ENCODE measurements at places on chromosomes 3 and 15.

DNA sequence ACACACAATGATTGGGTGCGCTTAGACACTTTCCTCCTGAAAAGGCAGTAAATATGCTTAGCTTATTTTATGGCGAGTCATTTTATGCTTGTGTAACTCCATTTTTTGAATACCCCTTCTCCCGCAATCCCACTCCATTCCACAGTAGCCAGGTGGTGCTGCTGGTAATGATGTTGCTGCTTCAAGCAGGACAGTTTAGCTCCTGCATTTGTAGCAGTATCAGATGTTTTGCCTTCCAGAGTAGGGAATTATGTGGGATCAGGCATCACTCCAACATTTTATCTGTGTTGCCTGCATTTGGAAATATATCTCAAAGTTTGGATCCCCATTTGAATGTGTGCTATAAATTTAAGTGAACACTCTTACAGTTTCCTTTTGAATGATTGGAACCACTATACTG is 302.1 kb upstream of the SGO1 start:
- no peak for DNase-seq

DNA sequence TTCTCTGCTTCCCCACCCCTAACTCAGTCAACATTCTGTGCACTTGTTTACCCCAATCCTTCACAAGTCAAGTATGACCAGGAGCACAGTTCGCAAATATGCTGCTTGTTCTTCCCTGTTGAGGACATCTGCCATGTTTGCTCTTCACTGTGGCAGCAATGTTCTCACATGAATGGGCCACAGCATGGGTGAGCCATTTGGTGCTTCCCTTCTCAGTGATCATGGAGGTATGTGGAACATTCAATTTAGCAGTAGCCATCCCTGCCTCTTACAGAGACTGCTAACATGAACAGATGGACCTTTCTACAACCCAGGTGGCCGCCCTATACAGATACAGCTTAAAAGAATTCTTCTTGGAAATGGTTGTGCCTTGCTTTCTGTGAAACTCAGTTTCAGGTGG is 660.1 kb upstream of the SGO1 start:
- DNase-seq = no peak

GRCh38 chr3:184730924-184731323 is 19.1 kb upstream of the MAGEF1 start:
- DNase-seq = no peak

- DNase-seq = no peak
Measured at GRCh38 chr15:61892140-61892539, 168.1 kb downstream of the VPS13C start.

- no peak for DNase-seq
Measured at GRCh38 chr15:86968244-86968643, 888.6 kb downstream of the AGBL1 start.

GRCh38 chr3:139794469-139795265 is 116.9 kb upstream of the NMNAT3 start:
- no peak for DNase-seq

- no peak for DNase-seq
Measured at GRCh38 chr15:98870788-98871187, 136.8 kb downstream of the PGPEP1L start.

DNA sequence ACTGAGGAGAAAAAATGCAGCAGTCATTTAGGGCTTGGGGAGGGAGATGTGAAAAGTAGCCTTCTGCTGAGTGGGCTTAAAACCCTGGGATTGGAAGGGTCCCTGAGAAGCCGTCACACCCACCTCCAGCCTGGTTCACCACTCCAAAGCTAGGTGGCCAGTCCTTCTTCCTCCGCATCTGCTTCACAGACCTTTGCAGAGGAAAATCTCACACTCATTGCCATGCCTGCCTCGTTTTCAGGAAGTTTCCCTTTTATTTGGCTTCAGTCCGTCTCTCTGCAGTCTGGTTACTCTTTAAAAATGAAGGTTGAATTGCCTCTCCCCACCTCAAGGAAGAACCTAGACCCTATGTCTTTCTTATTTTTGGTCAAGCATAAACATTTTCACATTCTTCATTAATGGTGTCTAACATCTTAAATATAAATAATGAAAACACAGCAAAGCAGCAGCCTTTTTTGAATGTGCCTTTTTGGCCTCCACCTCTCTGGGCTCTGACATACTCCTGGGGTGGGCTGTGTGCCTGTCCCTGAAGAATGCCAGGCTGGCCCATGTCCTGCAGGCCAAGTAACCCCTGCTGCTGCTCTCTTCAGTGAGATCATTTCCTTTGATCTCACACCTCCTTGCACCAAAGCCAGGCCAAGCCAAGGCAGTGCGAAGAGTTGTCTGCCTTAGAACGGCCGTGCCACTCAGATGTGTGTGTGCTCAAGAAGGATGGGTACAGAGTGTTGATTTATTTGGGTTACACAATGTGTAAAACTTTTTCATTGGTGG is 11.0 kb downstream of the MRAS start:
- DNase-seq = no peak

DNA sequence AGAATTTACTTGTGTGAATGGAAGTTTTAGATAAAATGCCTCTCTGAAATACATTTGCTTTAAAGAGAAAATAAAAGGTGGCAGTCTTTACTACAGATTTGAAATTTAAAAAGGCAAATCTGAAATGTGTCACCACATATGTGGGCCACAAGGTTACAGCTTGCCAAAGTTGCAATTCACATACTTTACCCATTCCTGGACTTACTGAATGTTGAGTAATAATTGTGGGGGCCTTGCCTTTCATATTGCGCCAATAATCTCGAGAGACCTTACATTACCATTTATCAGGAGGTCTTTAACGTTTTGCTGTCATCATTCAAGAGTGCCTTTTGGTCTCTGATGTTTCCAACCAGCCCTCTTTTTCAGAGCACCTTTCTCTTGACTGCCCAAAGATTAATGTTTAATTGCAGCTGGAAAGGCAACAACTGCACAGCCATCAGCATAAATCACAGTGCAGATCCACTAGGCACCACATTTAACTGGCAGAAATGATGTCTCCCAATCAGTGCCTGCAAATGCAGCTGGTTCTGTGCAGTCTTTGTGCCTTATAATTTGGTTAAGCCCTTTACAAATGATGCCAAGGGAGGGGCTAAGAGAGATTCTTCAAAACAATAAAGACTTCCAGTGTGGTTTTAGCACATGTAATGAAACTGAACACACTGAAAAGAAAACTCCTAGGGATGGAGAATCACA is 206.8 kb downstream of the MAGI1 start:
- no peak for DNase-seq

GRCh38 chr15:55879181-55879580 is 114.2 kb downstream of the NEDD4 start:
- no peak for DNase-seq

DNA sequence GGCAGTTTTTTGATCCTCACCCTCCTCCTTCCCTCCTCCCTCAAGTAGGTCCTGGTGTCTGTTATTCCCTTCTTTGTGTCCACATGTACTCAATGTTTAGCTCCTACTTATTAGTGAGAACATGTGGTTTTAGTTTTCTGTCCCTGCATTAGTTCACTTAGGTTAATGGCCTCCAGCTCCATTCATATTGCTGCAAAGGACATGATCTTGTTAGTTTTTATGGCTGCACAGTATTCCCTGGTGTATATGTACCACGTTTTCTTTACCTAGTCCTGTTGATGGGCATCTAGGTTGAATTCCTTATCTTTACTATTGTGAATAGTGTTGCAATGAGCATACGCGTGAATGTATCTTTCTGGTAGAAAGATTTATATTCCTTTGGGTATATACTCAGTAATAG is 61.7 kb upstream of the FGF7 start:
- no peak for DNase-seq

GRCh38 chr3:81735334-81735733 is 26.1 kb downstream of the GBE1 start:
- no peak for DNase-seq

DNA sequence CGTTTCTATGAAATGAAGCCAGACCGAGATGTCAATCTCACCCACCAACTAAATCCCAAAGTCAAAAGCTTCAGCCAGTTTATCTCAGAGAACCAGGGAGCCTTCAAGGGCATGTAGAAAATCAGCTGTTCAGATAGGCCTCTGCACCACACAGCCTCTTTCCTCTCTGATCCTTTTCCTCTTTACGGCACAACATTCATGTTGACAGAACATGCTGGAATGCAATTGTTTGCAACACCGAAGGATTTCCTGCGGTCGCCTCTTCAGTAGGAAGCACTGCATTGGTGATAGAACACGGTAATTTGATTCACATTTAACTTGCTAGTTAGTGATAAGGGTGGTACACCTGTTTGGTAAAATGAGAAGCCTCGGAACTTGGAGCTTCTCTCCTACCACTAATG is 41.9 kb upstream of the TRA2B start:
- no peak for DNase-seq

GRCh38 chr3:62363275-62363674 is 10.1 kb downstream of the FEZF2 start:
- DNase-seq = no peak

- DNase-seq = no peak
Measured at GRCh38 chr15:83207660-83208366, at the start of gene HDGFL3. Gene HDGFL3 (minus strand): TSS chr15:83207823. CDS start chr15:83207414, 409 bp downstream.

DNA sequence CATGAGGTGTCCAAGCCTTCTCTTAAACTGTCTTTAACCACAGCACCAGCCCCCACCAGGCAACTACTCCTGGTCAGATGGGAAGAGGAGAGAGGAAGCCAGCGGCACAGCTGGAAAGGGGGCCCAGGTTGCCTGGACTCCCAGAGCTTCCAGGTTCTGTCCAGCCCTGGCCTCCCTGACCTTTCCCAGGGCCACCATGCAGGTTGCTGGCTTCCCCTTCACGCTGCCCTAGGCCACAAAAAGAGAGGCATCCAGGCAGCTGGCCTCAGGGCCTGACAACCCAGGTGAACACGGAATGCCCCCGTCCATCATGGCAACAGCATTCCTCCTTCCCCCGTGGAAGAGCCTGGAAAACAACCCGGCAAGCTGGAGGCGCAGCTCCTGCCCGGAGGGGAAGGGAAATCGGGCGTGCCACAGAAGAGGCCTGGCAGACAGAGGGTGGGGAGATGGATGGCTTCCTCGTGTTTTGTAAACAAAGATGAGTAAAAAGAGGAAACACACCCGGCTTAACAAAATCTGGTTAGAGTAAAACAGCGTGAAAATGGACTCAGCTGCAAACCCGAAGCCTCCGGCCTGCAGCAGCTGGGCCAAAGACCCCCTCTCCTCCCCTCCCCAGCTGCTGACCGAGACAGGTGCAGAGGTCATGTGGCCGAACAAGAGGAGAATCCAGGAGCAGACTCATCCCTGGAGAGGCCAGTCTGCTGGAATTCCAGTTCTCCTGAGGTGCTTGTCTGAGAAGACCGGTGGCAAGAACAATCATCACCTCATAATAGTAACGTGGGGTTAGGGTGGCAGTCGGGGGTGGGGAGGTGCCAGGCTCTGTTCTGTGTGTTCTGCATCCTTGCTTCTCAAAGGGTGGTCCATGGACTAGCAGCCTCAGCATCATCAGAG is 15.5 kb downstream of the BMF start:
- DNase-seq = no peak

DNA sequence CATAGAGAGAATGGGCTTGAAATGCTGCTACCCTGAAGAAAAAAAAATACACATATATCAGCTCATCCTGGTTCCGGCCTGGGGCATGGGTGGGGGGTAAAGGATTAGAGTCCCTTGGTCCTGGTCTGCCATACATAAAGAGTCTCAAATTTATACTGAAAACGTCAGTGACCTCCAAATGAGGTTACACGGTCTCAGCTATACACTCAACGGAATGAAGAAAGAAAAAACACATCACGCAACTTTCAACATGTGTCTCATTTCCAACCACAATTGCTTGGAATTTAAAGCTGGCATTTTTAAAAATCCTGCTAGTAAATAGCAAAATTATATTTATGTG is 612.8 kb downstream of the MCTP2 start:
- no peak for DNase-seq

- no peak for DNase-seq
Measured at GRCh38 chr15:82677720-82678323, 30.7 kb upstream of the CPEB1 start.

GRCh38 chr3:78177780-78178179 is 1137.9 kb downstream of the ROBO2 start:
- no peak for DNase-seq

GRCh38 chr15:64611085-64611725 is 150.8 kb downstream of the ZNF609 start:
- DNase-seq = no peak

DNA sequence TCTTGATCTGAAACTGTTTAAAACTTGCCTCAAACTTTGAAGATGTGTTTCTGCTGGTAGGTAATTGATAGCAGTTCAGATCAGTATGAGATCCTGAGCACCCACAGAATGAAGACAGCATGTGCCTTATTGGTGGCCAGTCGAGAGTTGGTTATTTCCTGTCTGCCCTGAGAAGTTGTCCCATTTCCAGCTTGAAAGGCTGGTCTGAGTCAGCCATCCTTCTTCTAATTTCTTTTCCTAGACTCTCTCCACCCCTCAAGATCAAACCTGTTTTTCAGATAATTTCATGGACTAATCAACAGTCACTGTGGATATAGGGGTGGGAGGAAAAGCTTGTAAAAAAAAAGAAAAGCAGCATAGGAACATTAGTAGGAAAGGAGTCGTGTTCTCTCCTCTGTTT is 464.4 kb downstream of the FOXP1 start:
- DNase-seq = no peak

DNA sequence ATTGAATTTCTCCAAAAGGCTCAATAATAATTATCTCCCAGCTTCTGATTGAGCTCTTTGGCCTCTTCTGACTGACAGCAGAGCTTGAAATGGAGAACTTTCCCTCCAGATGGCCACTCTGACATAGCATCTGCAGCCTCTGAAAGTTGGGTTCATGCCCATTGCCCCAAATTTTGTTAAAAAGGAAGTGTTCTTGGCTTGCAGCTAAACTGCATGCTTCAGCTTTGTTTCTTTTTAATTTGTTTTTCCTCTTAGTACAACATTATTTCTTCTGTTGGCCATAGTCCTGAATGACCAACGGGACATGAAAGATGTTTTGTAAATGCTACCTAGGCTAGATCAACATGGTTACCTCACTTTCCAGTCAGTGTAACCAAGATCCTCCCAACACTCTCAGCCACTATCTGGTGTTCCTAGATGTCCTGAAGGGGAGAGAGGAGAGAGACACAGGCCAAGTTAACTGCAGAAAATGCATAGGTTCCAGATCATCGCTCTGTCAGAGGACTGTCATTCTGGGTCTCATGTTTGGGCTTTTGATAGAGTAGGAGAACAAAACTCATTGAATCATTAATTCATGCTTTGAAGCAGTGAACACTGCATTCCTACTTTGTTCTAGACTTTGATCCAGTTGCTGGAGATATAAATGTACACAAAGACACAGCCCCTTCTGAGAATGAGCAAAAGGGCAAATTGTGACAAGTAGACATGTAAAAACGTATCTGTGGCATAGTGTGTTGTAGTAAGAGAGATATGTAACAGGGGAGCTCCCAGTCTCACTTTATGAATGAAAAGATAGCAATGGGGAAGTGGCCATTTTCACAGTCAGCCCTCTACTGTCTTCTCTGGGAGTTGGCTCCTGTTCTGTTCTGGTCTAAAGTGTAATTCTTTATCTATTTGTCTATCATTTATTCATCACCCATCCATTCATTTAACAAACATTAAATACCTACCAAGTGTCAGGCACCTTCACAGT is 156.2 kb downstream of the ZNF621 start:
- no peak for DNase-seq

DNA sequence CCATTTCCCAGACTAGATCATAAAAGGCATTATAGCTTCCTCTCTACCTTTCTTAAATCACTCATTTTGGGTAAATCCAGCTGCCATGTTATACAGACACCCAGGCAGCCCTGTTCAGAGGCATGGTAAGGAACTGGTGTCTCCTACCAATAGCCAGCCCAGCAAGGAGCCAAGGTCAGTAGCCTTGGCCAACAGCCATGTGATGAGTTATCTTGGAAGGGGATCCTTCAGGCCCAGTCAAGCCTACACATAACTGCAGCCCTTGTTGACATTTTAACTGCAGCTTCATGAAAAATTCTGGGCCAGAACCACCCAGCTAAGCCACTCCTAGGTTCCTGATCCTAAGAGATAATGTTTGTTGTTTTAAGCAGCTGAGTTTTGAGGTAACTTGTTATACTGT is 29.0 kb upstream of the ZMAT3 start:
- no peak for DNase-seq
